Effector CD8-positive, alpha-beta T cell (primary cell): ENCODE measurements at places on chromosomes 4 and X.

GRCh38 chr4:138407329-138407728 is 165.2 kb upstream of the SLC7A11 start:
- no peak for DNase-seq

GRCh38 chr4:158850800-158851644 is 82.2 kb downstream of the FNIP2 start:
- no peak for DNase-seq

DNA sequence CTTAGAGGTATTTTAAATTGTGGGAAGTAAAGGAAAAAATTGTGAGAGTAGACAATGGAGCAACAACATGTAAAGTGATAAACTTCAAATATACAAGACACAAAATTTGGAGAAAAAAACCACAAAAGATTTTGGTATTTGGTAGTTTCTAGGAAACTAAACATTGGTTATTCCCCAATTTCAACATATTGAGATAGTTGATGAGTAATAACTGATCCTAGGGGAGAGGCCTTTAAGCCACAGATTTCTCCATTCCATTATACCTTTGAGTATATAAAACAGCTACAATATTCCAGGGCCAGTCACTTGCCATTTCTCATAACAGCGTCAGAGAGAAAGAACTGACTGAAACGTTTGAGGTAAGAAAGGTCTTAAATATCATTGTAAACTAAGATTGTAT is at the start of gene FDCSP:
TSS of gene FDCSP (plus strand) at position 301 of the 400 bp plus-strand sequence. CDS start 5,071 bp downstream, outside the sequence.
- no peak for DNase-seq

GRCh38 chrX:128698573-128699181 is 646.5 kb upstream of the ACTRT1 start:
- no peak for DNase-seq

- DNase-seq = no peak
These were observed 53.9 kb upstream of the NOCT start for GRCh38 chr4:138961664-138962063.

DNA sequence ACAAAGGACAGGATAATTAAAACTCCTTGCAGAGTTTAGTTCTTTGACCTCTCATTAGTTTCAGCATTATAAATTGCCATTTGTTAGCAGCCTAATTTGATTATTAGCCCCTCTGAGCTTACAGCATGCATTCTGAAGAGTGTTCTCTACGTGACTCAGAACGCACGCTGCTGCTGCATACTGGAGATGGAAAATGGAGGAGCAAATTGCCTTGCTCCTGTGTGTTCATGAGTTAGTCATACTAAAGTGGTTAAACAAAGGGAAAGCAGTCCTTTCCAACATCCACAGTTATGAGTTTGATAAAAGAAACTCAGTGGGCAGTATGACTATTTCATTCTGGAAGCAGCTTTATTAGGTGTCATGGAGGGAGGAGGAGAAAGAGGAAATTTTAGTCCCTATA is 922.5 kb downstream of the RPA4 start:
- no peak for DNase-seq

DNA sequence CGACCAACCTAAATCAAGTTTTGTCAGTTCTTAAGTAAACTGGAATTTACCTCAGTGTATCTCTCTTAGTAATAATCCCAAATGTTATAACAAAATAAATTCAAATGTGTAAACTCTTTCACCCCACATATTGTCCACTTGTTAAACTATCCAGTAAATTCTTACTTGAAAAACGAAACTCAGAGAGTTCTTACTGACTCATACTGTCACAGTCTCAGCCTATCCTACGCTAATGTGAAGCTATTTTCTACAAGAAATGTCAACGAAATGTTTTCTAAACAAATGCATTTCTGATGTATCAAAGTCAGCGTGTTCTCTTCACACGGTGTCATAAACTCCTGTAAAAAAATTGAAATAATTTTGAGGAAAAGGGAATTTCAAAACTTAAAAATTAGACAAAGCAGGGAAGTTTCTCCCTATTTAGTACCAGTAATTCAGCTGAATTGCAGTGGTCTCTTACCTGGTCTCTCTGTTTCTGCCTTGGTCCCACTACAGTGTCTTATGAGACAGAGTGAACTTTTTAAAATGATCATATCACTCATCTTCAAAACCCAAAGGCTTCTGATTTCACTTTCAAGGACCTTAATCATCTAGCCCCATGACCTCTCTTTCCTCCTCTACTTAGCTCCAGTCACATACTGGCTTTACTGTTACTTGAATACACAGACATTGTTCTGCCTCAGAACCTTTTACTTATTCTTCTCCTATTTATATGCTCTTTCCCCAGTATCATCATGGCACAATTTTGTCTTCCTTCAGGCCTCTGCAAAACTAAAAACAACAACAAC is 63.3 kb downstream of the DCAF8L1 start:
- DNase-seq = no peak

DNA sequence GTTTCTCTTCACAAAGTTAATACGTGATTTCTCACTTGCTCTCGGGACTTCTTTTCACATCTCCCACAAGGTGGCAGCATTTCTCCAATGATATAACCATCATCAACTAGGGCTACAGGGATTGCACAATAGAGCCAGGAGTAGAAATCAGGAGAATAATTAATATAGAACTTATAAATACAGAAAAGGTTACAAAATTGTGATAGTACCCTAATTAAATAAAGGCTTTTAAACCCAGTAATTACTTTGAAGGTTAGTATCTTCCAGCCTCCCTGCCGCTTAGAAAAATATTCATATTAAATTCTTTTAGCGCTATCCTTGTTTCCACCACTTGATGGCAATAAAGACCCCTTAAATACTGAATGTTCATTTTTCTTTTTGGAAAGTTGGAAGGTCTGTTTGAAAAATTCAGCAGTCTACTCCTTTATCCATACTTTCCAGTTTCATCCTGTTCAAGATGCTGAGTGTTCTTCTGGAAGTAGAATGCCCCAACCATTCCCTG is 65.8 kb downstream of the RASGEF1B start:
- no peak for DNase-seq

DNA sequence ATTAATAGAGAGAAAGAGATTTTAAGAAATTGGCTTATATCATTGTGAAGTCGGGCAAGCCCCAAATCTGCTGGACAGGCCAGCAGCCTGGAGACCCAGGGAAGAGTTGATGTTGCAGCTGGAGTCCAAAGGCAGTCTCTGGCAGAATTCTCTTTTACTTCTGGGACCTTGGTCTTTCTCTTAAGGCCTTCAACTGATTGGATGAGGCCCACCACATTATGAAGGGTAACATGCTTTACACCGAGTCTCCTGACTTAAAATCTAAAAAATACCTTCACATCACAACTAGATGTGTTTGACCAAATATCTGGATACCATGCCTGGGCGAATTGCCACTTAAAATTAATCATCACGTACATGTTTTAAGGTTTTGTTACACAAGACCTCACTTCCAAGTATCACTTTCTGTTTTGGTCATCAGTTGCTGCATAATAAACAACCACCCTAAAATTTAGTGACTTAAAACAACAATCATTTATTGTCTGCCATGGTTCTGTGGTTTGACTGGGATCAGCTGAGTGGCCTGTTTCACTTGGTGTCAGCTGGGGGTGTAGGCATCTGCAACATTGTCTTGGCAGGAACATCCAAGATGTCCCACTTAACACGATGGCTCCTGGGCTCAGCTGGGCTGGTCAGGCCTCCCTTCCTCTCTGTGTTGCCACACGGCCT is 3.4 kb downstream of the CD38 start:
- no peak for DNase-seq

DNA sequence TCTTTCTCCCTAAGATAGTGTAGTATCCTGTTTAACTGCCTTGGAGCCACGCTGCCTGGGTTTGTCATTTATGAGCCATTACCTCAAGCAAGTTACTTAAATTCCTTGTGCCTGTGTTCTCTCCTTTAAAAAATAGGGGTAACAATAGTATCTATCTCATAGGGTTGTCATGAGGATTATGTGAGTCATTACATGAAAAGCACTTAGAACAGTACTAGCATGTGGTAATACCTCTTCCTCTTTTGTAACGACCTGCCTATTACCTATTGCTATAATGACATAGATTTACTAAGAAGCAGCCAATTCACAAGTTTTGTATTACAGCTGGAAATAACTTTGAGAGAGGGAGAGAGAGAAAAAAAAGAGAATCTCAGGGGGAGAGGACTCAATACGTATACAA is 834.7 kb downstream of the RAPGEF2 start:
- DNase-seq = no peak

DNA sequence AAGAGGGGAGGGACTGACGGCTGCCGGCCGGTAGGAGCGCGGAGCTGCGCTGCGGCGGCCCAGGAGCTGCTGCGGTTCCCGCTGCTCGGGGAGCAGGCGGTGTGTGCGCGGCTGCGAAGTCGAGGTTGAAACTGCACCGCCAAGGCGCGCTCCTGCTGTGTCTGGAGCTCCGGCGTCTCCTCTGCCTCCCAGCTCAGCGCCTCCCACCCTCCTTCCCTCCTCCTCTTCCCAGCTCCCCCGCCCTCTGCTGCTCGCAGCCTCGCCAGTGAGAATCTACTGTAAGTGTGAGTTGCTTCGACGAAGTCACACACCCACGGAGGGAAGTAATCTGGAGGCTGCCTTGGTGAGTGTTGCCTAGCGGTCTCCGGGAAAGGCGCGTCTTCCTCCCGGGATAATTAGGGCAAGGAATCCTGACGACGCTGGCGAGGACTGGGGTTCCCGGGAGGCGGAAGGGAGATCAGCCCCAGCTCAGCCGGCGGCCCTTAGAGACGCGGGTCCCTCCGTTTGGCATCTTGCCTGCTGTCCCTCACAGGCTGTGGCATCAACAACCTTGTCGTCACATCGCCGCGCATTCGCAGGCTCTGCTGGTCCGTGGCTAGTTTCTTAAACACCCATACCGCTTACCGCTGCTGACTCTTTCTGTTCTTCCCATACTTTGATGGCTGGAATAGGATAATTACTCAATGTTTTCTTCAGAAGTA is at the start of gene EPHA5:
TSS of gene EPHA5 (minus strand) at position 159 of the 701 bp plus-strand sequence. CDS start 747 bp downstream, outside the sequence.
- no peak for DNase-seq

DNA sequence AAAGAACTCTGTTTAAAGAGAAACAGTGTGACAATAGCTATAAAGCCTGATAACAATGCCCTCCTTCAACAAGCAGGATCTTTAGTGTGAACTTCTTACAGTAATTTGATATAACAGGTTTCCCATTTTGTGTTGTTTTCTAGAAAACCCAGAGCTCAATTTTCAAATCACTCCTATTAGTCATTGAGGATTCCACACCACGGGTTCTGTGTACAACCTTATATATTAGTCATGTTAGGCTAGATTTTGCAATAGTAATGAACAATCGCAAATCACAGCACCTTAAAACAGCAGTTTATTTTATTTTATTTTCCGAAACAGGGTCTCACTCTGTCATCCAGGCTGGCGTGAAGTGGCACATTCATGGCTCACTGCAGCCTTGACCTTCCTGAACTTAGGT is 1020.9 kb upstream of the INTU start:
- no peak for DNase-seq

GRCh38 chr4:153232768-153233167 is 28.5 kb downstream of the TRIM2 start:
- no peak for DNase-seq

- no peak for DNase-seq
These were observed 165.3 kb downstream of the PJA1 start for GRCh38 chrX:68999931-69000330.

- DNase-seq = no peak
These were observed 34.8 kb upstream of the CXCL6 start for GRCh38 chr4:73801692-73802091.

DNA sequence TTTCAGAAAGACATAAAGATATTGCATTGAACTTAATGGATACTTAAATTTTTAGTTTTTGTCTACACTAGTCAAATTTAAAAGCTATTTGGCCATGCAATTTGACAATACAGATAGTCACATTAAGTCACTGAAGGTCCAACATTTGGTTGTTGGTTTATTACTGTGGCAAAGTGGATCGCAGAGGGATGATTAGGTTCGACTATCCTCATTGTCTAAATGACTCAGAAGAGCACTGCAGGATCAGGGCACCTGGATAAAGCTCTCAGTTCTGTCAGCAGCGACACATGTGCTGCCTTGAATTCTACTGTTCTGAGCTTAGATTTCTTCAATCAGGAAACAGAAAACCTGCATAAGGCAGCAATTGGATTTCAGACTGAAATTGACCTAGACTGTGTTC is 130.7 kb downstream of the AMELX start:
- DNase-seq = no peak

- DNase-seq = no peak
These were observed 4.6 kb upstream of the PKD2 start for GRCh38 chr4:88002786-88003185.

- no peak for DNase-seq
These were observed 891 bp downstream of the TLR2 start for GRCh38 chr4:153684971-153685371.

DNA sequence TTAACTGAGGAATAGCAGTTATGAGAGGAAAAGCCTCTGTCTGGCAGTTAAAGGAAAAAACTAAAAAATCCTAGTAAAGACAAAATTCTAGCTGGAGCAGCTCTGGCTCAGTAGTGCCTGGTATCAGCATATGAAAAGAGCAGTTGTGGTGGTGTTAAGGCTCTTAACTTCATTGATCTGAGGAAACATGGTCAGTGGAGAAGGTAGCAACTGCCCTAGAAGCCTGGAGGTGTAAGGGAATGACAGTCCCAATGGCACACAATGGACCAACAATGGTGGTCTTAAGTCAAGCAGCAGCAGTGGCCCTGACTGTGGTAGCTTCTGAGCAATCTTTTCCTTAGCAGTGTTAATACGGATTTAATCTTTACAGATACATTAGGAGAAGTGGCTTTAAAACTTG is 189.6 kb upstream of the POF1B start:
- DNase-seq = no peak

DNA sequence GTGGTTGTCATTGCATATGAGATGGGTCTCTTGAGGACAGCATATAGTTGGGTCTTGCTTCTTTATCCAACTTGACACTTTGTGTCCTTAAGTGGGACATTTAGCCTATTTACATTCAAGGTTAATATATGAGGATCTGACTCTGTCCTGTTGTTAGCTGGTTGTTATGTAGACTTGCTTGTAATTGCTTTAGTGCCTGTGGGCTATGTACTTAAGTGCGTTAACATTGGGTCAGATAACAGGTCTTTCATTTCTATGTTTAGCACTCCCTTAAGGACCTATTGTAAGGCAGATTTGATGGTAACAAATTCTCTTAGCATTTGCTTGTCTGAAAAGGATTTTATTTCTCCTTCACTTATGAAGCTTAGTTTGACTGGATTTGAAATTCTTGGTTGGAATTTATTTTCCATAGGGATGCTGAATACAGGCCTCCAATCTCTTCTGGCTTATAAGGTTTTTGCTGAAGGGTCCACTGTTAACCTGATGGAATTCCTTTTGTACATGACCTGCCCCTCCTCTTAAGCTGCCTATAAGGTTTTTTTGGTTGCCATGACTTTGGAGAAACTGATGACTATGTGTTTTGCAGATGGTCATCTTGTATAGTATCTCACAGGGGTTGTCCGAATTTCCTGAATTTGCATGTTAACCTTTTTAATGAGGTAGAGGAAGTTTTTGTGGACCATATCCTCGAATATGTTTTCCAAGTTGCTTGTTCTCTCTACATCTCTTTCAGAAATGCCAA is 162.0 kb downstream of the NKX6-1 start:
- no peak for DNase-seq

- no peak for DNase-seq
These were observed 114.4 kb downstream of the SH3RF1 start for GRCh38 chr4:169156392-169156791.

DNA sequence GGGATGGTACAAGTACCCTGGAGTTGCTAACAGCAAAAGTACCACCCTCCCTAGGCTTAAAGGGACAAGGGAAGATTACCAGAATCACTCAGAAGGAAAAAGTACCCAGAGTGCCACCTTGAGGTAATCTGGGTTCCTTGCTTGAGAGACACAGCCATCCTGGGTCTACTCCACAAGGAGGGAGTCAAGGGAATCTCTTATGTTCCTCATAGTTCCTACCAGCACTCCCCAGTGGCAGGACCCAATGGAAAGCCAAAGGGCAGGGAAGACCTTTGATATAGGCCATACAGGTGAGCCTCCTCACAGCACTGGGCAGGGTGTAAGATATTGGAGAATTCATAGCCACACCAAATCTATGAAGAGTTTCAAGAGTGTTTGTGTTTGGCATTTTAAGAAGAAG is 5.7 kb downstream of the IL2 start:
- DNase-seq = no peak
